ENCODE measurements at places on chromosomes 7 and 10.

DNA sequence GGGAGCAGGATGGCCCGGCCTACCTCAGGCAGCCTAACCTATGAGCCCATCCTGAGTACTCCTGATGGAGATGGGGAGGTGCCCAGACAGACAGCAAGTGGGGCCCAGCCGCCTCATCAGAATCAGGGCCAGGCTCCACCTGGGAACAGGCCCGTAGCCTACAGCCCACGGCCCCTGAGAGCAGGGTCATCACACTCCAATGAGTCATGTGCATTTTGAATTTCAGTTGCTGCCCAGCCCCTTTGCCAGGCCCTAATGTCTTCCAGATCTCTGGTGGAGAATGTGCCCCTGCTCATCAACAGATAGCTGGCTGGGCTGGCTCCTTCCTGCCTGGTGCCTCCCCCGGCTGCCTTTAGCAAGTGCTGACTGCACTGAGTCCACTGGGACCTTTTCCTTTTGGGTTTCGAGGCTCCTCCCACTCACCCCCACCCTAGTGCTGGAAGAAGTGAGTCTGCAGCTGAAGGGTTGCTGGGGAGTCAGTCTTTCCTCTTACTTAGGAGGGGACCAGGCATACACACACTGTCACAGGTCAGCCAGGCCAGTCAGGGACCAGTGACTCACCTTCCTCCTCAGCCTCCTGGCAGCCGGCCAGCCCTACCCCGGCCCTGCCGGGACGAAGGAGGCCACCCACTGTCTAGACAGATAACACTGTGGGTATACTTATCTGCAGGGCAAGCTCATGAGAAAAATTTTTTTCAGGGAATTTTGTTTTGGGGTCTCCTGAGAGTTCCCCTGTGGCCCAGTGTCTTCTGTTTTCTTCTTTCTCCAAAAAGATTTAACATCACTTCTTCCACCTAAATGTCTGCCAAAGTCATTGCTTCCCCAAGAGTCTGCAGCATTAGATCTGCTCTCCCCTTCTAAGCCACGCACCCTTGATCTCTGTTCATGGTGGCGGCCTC is 9.1 kb upstream of the ASIC3 start:
- peak; percentile 95 for DNase-seq

DNA sequence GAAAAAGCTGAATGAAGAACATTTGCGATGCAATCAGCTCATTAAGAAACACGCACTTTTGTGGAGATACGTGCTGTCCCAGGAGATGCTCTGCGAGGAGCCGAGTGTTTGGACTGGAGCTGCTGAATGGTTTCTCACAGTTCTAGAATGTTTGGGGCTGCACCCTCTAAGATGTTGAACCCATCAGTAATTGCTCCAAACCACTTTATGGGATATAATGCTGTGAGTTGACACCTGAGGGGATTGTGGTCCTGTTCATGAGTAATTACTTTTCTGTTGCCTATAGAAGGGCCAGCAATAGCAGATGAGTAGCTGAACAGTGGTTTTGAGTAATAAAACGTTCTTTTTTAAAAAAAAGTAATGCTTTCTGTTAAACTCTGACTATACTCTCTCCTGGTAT is 63.1 kb downstream of the IKZF1 start:
- DNase-seq: no peak

GRCh38 chr10:47143072-47143471 is 156.9 kb upstream of the GDF10 start:
- DNase-seq: no peak

GRCh38 chr10:3902054-3902808 is 117.2 kb upstream of the KLF6 start:
- no peak for DNase-seq

GRCh38 chr10:4754143-4754542 is 71.9 kb upstream of the AKR1E2 start:
- no peak for DNase-seq

- DNase-seq: no peak
Observed at GRCh38 chr7:44348851-44349781, 23.7 kb upstream of the CAMK2B start.
